ENCODE measurements at places on chromosomes 2 and 18. TPM values are rescaled to one million over a fixed set of nuclear protein-coding genes. Genes with fewer than 3 reads are reported as not detected.

Gene CCBE1
- total RNA-seq: 0.33 TPM

Gene PSMA8
- total RNA-seq: not detected

Gene REG1B
- not detected for total RNA-seq

Gene FLACC1
- 1.0 TPM for total RNA-seq

Gene MLPH
- total RNA-seq: not detected

Gene PDCD1
- total RNA-seq: not detected
